ENCODE measurements at places on chromosomes 16 and 17. TPM values are rescaled to one million over a fixed set of nuclear protein-coding genes. Genes with fewer than 3 reads are reported as not detected.

Gene MYH13
- total RNA-seq = not detected

Gene OR4D1
- total RNA-seq = not detected

DNA sequence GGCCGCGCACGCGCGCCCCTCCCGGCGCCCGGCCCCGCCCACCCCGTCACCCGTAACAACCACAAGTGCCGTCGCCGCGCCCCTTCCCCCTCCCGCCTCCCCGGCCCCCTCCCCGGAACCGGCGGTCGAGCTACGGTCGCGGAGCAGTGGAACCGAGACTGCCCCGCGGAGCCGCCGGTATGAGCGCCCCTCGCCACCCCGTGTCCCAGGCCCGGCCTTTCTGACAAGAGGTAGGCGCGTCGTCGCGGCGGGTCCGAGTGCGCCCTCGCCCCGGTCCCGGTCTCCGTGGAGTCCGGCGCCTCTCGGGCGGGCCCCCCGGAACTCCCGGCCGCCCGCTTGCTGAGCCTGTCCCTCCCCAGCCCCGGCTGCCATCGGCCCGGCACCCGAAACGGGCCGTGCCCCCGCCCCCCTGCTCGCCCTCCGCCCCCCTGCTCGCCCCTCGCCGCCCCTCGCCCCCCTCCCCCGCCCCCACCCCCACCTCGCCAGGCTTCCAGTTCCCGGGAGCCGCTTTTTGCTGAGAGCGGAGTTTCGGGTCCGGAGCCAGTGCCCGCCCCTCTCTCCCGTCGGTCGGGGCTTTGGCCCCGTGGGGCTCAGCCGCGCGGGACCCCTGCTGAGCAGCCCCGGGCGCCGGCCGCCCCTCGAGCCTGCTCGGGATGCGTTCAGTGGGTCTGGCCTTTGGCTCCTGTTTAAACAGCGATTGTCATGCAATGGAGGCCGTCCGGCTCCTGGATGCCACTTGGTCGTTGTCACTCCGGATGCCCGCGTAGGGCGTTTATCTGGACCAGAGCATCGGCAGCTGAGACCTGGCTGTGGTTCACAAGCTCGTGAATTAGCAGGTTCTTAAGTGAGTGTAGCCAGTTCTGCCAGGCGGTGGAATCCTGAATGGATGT lies at the start of gene SEC14L1:
Gene SEC14L1 (plus strand): TSS at position 92 of the 890 bp plus-strand sequence. CDS start 2,628 bp downstream, outside the sequence.
- no peak for DNase-seq
- peak within 1 kb of the TSS; percentile 96 for H3K27ac ChIP-seq
- peaks cover 11% of the 10 kb centered on the region for H3K4me1 ChIP-seq
- peak within 1 kb of the TSS; percentile 81 for H3K4me3 ChIP-seq
- H3K27me3 ChIP-seq = no peaks in the 10 kb centered on the region

DNA sequence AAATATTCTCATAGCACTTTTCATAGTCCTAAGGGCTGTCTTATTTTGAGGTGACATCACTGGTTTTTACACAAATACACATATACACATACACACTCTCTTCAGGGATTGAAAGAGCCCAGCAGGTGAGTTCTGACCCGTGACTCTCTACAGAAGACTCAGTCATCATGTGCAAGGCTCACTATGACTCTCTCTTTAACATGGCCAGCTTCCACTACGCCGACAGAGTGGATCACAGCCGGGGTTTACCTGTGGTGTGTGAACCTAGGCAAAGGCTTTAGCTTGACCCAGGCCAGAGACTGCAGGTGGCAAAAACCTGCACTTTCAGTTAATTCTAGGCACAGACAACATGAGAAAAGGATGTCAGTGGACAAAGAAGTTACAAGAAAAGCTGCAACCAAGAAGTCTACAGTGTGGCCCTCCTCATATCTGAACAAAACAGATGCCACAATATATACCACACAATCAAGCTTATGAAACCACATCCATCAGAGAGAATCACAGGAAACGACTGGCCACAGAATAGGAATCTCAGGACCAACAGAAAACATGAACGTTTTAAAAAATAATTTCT lies 56.5 kb downstream of the CYTH1 start:
- no peaks in the 10 kb centered on the region for H3K27me3 ChIP-seq
- DNase-seq = no peak

- H3K27me3 ChIP-seq = no peaks in the 10 kb centered on the region
- peaks cover 60% of the 10 kb centered on the region for H3K4me1 ChIP-seq
- no peak overlapping the region for H3K4me3 ChIP-seq
- DNase-seq = no peak
- H3K27ac ChIP-seq = peak overlapping the region; percentile 54
These were observed 11.2 kb downstream of the PHF12 start for GRCh38 chr17:28940142-28940541.

DNA sequence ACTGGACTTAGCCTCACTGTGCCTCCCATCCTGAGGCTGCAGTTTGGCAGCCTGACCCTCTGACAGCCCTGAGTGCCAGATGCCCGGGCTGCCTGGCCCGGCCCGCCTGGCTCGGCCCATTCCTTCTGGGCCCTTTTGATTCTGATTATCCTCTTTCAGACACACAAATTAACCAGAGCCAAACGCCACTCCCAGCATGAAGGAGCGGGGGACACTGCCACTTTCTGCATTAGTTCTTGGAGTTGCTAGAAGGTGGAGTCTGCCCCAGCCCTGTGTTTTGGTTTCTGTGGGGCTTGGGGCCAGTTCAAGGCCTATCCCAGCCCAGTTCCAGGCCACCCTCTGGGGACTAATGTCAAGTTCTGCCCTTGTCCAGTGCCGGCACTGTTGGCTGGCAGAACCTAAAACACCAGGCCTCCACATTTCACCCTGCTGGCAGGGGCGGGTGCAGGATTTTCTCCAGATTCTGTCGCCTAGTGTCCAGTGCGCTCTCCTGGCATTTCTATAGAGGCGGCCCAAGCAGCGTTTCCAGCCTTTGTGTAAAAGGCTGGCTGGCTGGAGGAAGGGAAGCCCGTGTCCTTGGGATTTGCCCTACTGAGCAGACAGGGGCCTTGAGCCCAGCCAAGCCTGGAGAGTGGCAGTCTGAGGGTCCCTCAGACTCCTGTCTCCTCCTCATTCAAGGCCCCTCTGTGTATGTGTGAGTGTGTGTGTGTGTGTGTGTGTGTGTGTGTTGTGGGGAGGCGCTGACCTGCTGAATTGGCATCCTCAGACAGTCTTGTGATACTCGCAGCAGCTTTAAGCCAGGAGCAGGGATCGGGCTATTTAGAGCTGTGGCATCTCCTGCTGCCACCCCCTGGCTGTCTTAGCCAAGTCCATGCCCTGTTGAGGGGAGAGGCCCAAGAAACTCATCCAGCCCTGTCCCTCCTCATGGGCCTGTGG lies 21.4 kb downstream of the PLCD3 start:
- H3K4me3 ChIP-seq = no peak overlapping the region
- no peak for DNase-seq
- H3K27me3 ChIP-seq = no peaks in the 10 kb centered on the region
- no peak overlapping the region for H3K27ac ChIP-seq
- no peaks in the 10 kb centered on the region for H3K4me1 ChIP-seq
- H3K36me3 ChIP-seq = peaks cover 29% of the 10 kb centered on the region

Gene GP2
- not detected for total RNA-seq

Gene TNFRSF17
- total RNA-seq = 1.5 TPM

DNA sequence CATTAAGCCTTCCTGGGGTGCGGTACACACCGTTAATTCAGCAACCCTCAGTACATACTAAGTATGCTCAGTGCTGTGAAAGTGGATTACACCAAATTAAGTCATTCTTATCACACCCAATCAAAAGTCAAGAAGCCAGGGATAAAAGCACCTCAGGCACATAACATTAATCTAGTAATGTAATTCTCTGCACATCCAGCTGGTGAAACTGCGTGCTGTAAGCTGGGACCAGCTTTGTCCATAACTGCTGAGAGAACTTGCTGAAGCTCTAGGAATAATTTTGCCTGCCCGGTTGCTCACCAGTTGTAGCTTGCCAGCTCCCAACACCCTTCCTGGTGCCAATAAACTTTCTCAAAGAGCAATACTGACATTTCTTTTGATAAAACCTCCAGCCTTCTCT lies 44.9 kb downstream of the SLC47A1 start:
- no peak overlapping the region for H3K27ac ChIP-seq
- no peaks in the 10 kb centered on the region for H3K36me3 ChIP-seq
- H3K4me1 ChIP-seq = no peaks in the 10 kb centered on the region
- peaks cover 3% of the 10 kb centered on the region for H3K27me3 ChIP-seq
- peak; percentile 35 for DNase-seq

- H3K36me3 ChIP-seq = no peaks in the 10 kb centered on the region
- no peaks in the 10 kb centered on the region for H3K4me1 ChIP-seq
- no peak overlapping the region for H3K27ac ChIP-seq
- H3K4me3 ChIP-seq = no peak overlapping the region
These were observed 28.8 kb downstream of the ZFPM1 start for GRCh38 chr16:88481851-88482250.

Gene AOC3
- total RNA-seq = 154 TPM

- no peak for DNase-seq
- H3K27me3 ChIP-seq = no peaks in the 10 kb centered on the region
- H3K36me3 ChIP-seq = peaks cover 5% of the 10 kb centered on the region
- no peaks in the 10 kb centered on the region for H3K4me1 ChIP-seq
- H3K27ac ChIP-seq = no peak overlapping the region
- no peak overlapping the region for H3K4me3 ChIP-seq
These were observed 21.1 kb downstream of the TTYH2 start for GRCh38 chr17:74234486-74234885.
